Activated CD4-positive, alpha-beta T cell treated with anti-CD3 and anti-CD28 coated beads, Interleukin-2, amount 10 ng/mL, durations not matched to agents 24 days and 14 days (primary cell): ENCODE measurements at places on chromosomes 7 and 10.

- DNase-seq = no peak
Observed at GRCh38 chr7:88046839-88047573, 113.0 kb downstream of the ADAM22 start.

GRCh38 chr7:74104702-74105101 lies 21.1 kb downstream of the LIMK1 start:
- no peak for DNase-seq

DNA sequence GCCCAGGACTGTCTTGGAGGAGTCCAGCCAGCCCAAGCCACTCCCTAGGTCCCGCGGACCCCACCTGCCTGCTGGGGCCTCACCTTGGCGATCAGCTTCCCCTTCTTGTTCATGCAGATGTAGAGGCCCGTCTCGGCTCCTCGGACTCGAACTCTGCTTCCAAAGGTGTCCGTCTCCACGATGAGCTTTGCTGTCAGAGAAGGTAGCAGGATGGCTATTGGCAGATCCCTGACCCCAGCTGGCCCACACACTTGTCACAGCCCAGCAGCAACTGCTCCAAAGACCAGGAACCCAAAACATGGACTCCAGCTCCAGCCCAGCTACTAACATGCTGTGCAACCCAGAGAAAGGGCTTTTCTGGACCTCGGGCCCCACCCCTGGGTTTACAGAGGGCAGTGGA lies 4.5 kb downstream of the FGF8 start:
- no peak for DNase-seq

DNA sequence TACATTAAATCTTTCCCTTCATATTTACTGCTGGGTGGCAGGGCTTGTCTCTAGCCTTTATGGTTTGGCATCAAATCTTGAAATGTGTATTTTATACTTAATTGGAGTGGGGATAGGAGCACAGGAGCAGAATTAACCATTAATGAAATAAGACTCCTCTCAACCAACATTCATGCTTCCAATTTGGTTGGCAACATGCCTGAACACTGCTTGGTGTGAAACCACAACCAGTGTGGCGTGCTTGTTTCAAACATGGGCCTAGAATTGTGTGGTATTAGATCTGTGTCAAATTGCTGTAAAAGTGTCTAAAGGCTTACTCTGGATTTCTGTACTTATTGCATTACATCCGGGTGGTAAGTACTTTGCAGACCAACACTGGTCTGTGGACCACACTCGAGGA lies 25.1 kb upstream of the VPS41 start:
- no peak for DNase-seq

GRCh38 chr7:140926021-140926817 lies 1.5 kb upstream of the BRAF start:
- DNase-seq = no peak

DNA sequence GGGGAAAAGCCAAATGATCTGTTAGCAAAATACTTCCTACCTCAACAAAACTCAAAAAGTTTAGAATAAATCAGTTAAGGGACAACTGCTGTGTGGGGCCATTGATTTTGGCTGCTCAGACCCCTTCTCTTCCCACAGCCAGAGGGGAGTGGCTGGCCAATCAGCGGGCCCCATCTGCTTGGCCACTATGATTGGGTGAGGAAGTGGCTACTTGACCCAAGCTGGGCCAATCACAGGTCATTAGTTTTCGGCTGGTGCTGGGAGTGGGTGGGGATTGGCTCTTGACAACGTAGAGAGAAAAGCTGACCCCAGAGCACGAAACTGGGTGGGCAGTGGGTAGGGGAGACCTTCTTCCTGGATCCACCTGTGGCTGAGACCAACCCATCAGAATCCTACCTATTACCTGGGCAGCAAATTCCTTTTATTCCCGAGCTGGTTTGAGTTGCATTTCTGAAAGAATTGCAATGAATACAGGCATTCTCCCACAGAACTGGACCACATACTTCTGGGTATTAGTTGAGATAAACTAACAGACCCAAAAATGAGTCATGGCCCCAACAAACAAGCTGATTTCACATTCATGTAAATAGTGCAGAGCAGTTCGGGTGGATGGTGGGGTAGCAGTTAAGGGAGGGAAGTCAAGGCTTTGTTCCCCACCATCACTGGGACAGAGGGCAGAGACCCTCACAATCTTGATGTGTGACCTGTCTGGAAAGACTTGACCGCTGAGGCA lies 35.6 kb upstream of the HMX3 start:
- DNase-seq = no peak

DNA sequence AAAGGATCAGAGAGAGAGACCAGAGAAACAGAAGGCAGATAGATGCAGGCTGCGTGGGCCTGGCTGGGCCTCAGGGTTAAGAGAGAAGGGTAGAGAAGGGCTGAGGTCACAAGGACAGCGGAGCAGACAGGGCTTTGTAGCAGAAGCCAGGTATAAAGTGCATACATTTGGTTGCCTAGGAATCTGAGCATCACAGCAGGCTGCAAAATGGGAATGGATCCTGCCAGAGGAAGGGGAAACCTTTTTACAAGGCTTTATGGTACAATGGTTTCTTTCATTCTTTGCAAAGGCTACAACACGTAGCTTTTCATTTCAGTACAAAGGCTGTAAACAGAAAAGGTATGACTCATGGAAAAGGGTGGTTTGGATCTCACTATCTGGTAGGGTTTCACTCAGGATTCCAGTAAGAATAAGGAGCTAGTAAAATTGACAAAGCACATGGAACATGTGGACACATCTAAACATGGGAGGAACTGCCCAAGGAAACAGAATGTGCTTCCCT lies 275.1 kb downstream of the DOCK4 start:
- DNase-seq = no peak

- DNase-seq = no peak
Observed at GRCh38 chr7:26859720-26860119, 4.7 kb downstream of the SKAP2 start.

GRCh38 chr10:59724098-59724938 lies 14.7 kb upstream of the SLC16A9 start:
- no peak for DNase-seq
